ENCODE measurements at places on chromosomes 1 and 21.

DNA sequence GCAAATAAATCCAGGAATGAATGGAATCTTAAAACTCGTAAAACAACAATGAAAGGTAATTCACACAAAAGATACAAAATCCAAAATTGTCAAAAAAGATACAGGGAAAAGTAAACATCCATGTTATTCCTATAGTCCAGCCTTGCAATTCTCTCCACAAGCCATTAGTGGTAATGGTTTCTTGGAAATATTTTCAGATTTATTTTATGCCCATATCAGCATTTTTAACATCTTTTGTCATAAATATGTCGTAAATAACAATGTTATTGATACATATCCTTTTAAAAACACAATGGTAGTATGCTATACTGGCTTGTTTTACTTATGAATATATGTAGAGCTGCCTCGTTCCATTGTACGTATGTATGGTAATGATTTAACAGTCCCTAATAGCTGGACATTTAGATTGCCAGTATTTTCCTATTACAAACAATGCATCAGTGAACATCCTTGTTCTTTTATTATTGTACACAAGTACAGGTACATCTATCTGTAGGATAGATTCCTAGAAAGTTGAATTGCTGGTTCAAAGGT lies 30.6 kb downstream of the DNTTIP2 start:
- no peaks in the 10 kb centered on the region for H3K36me3 ChIP-seq
- no peak for DNase-seq
- H3K4me1 ChIP-seq = peaks cover 6% of the 10 kb centered on the region
- no peak overlapping the region for H3K27ac ChIP-seq

- no peak overlapping the region for H3K4me3 ChIP-seq
- no peak for DNase-seq
- no peaks in the 10 kb centered on the region for H3K4me1 ChIP-seq
- no peak overlapping the region for H3K27ac ChIP-seq
- no peaks in the 10 kb centered on the region for H3K36me3 ChIP-seq
Measured at GRCh38 chr1:244269169-244269568, 182.5 kb downstream of the ADSS2 start.

DNA sequence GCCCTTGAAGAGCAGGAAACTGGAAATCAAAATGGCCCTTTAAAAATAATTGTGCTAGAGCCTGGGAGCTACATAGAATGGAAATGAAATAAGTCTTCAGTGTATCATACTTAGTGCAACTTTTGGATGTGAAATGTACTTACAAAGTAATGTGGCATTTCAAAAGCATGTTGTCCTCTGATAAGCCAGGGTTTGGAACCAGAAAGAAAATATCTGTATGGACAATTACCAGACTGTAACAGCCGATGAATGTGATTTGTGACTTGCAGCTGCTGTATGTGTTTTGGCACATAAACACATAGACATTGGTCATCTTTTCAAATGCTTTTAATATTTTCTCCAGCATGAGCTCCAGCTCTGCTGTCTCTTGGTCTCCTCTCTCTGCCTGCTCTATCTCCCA lies 546.4 kb downstream of the OMA1 start:
- H3K4me3 ChIP-seq = no peak overlapping the region
- DNase-seq = no peak
- no peaks in the 10 kb centered on the region for H3K36me3 ChIP-seq
- no peaks in the 10 kb centered on the region for H3K4me1 ChIP-seq

GRCh38 chr1:47188791-47189785 lies 748 bp downstream of the PDZK1IP1 start:
- H3K4me1 ChIP-seq = no peaks in the 10 kb centered on the region
- no peak overlapping the region for H3K4me3 ChIP-seq
- no peak overlapping the region for H3K27ac ChIP-seq

DNA sequence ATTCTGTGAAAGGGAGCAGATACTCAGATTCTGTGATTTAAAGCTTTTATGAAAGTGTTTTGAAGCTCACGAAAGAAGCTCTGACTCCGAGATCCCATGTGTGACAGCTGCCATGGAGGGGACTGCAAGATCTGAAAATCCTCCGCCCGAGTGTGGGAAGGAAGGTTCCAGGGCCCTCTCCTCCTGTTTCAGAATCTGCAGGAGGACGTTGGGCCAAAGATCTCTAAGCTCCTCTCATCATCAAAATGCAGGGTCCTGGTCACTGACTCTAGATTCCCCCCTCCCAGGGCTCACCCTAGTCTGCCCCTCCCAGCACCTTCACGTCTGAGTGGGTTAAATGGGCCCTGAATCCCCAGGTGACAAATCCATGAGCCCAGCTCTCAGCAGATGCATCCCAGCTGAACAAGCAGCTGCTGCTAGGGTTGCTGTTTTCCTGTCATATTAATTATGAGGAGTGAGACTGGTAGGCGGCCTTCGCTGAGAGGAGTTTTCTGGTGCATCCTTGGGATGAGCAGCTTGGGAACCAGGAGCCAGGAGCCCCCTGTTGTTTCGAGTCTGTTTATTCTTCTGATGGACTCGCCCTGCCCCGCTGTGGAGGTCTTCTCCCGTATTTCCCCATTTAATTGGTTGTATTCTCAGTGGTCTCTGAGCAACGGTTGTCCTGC lies 402.0 kb downstream of the MATN1 start:
- H3K4me1 ChIP-seq = no peaks in the 10 kb centered on the region
- H3K4me3 ChIP-seq = no peak overlapping the region
- H3K27me3 ChIP-seq = peaks cover 1% of the 10 kb centered on the region
- DNase-seq = no peak

GRCh38 chr1:218642033-218642948 lies 297.2 kb downstream of the TGFB2 start:
- H3K4me1 ChIP-seq = no peaks in the 10 kb centered on the region
- no peak for DNase-seq
- H3K36me3 ChIP-seq = no peaks in the 10 kb centered on the region
- no peak overlapping the region for H3K4me3 ChIP-seq
- H3K27ac ChIP-seq = no peak overlapping the region
- peaks cover 3% of the 10 kb centered on the region for H3K27me3 ChIP-seq

All from GM12878 (cell line).